ENCODE measurements at places on chromosomes 3 and 15.

GRCh38 chr3:13544293-13544831, 4.6 kb upstream of the FBLN2 start:
- peak; percentile 97 for DNase-seq

- no peak for DNase-seq
These were observed 28.6 kb downstream of the SLC27A2 start for GRCh38 chr15:50210462-50211157.

GRCh38 chr3:185786956-185787877, 37.6 kb downstream of the IGF2BP2 start:
- DNase-seq: no peak

DNA sequence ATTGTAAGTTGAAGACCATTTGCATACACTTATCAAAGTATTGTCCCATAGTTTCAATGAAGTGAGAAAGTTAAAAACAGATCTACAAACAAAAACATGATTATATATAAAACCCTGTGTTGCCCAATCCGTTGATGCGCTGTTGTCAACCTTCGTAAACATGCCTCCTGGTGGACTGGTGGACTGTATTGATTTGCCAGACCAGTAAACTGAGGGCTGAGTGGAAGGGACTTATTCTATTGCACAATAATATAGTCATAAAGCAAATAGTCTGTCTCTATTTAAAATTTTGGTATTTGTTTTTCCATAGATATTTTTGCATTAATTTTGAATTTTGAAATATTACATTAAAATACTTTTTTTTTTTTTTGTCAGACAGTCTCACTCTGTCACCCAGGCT, 102.5 kb downstream of the GAP43 start:
- no peak for DNase-seq

DNA sequence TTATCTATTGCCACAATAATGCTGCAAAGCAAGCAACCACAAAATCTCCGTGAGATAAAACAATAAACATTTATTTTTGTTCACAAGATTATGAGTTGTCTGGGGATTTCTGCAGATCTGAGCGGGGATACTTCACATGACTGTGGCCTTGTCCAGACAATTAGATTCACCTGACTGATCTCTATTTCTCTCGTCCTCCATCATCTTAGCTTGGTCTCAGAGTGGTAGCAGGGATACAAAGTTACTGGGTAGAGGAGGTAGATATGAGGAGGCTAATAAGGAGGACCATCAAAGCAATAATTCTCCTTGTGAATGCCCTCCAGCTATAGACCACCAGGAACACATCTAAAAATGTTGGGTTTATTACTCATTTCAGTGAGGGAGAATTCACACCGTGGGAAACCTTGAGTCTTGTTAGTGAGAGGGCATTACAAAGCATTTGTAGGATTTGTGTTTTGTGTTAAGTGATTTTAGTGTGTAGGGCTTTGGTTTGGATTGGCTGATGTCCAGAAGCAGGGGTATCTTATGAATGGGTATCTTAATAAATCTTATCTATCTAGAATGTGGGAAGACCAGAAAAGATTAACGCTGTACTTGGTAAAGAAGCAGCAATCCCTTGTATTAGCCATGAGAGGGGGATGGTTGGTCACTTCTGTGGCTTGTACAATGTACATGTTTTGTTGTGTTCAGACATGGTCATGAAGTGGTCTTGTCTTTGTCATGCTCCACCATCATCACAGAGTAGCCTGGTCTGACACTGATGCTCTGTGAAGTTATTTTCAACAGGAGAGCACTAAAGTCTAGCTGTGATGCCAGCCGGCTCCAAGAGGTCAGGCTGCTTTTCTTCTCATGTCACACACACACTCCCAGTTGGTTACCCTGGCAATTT, 287.6 kb upstream of the STT3B start:
- DNase-seq: no peak

GRCh38 chr3:16904423-16905417, 20.0 kb downstream of the PLCL2 start:
- no peak for DNase-seq

DNA sequence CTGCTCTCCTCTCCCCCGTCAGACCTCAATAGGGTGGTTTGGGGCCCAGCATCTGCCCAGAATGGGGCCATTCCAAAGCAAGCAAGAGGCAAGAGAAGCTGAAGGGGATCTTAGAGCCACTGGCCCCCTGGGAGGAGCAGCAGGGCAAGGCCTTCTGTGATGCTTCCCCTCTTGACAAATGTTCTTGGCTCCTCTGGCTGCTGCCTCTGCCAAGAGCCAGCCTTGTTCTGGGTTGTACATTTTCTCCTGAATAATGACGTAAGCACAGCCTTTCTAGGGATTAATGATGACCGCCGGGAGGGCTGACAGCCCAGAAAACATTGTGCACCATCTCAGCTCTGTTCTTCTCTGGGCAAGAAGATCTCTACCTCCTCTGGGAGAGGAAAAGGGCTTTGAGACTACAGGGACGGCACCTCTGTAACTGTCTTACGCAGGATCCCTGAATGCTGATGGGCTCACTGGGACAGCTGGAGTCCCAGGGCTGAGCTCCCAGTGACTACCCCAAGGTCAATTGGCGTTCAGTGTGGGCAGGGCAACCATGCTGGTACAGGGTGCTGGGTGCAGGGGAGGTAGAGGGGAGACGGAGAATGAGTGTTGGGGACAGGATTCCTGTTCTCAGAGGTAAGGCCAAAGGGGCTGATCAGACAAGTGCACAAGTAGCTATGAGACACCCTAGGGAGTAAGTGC, 253.3 kb downstream of the FAM43A start:
- DNase-seq: no peak

DNA sequence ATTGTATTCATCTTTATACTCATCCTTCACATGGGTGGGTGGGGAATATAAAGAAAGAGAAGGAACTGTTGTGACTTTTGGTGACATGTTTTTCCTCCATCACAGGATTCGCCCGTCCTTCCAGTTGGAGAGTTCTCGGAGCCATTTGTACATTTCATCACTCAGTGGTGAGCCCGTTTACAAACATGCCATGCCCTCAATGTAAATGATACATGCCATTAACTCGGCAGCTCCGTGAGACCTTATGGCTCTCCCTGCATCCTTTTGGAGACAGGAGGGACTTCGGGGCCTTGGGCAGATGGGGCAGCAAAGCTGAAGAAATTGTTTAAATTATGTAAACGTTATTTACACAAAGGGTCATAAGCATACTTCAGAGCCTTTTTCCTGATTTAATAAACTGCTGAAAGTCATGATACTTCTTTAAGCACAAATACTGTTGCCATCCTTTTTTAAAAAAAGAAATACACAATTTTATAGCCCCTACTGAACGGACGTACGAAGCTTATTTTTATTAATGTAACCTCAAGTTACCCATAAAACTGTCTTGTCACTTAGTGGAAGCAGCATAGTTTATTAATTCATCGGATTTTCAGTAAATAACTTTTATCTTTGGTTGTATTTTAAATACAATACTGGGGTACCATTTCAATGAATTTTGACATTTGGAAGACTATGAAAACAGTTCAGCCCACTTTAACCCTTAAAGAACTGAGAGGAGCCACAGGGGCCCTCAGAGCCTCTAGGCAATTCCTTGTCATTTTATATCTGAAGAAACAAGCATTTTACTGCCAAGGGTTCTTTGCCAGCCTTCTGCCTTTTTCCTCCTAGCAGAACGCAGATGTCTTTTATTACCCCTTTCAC, 55.6 kb upstream of the SKOR1 start:
- DNase-seq: no peak

- no peak for DNase-seq
These were observed 428 bp downstream of the LYSMD4 start for GRCh38 chr15:99732751-99733267.

DNA sequence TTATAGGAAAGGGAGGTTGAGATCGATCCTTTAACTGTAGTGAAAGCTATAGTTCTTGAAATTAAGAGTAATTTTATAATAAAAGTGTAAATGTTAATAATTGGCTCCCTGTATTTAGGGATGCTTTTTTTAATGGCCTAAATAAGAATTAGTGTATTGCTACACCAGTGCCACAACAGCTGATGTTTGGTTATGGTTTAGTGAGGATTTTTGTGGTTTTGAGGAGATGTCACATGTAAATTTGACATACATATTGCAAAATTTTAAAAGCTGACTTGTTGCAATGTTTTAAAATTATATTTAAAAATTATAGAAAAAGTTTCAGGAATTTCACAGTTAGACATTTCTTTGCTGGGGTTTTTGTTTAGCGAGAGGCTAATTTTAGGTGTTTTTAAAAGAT, 3.9 kb downstream of the TSC22D2 start:
- no peak for DNase-seq

DNA sequence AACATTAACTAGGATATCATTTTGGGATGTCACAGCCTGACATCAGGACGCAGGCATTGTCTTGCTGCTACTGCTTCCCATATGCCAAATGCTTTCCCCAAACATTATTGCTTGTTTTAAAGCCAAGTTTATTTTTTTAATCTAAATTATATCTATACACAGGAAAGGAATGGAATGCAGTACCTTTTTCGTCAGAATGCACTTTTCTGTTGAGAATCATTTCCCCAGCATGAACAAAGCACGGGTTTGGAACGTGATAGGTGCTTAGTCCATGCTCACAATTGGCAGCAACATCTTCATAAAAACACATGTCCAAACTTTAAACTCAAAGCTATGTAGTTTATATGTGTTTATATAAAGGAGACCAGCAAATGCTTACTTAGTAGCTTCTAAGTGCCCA, 26.1 kb downstream of the PXK start:
- DNase-seq: no peak

DNA sequence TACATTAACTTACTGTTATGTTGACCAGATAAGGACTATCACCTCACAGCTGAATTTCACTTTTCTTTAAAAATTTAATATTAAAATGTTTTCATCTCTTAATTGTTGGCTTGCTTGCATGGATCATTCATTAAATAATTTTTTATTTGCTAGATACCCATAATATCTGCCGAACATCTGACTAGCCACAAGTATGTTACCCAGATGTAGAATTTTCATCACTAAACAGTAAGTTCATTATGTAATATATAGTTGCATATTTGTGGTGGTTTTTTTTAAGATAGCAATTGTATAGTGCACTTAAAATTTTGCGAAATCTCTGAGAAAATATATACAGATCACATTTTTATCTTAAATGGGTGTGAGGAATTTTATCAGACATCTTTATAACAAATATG, 190.4 kb downstream of the MBNL1 start:
- no peak for DNase-seq

GRCh38 chr3:170475092-170475685, 56.5 kb downstream of the CLDN11 start:
- no peak for DNase-seq

- no peak for DNase-seq
These were observed 28.3 kb downstream of the AP3B2 start for GRCh38 chr15:82681371-82681770.

DNA sequence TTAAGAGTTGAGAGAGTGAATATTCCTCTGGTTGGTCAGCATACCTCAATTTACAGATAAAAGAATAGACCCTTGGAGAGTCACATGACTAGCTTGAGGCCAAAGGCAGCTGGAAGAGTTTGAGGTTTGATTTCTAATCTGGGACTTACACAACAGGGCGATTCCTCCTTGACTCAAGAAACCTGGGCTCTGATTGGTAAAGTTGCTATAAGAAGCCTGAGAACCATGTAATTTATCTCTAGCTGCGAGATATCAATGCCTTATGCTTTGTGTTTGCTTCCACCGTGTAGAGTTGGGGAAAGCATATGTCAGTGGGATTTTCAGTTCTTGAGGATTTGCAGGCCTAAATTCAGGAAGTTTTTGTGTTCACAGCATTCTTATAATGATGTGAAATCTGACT, 206.0 kb downstream of the KLHL25 start:
- DNase-seq: peak; percentile 23

- DNase-seq: no peak
These were observed 37.5 kb downstream of the GAP43 start for GRCh38 chr3:115660646-115661337.

GRCh38 chr3:14150491-14151230, 25.8 kb downstream of the TMEM43 start:
- no peak for DNase-seq

DNA sequence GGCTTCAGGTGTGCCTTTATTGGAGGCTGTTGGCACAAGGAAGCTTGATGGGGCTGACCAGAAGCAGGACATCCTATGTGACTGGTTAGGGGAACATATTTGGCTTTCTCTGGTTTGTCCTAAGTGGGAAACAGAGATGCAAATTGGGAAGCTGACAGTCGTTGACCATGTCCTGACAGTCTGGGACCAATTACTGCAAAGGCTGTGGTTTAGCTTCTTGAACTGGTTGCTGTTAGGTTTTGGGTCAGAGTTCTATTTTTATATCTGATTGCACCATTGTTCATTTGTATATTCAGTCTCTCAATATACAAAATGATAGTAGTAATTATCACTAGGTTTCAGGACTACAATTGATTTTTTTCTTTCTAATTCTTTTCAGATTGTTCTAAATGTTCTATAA, 36.8 kb downstream of the SNTN start:
- no peak for DNase-seq

DNA sequence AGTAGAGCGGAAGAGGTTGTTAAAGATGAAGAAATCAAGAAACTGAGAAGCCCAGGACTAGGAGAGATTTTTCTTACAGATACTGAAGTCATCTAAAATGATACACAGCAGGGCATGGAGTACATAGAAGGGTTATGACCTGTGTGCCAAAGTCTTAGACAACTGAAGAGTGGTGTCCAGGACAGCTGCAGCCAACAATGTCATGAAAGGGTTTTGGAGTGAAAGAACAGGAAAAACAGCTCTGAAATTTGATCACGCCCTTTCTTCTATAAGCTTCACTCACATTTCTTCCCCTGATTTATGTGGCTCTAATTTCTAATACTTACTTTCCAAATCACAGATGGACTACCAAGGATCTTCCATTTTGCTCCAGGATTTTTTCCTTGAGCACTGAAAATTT, 3.0 kb downstream of the CFAP20DC start:
- no peak for DNase-seq

GRCh38 chr3:16337856-16338540, 73.0 kb downstream of the OXNAD1 start:
- DNase-seq: no peak

DNA sequence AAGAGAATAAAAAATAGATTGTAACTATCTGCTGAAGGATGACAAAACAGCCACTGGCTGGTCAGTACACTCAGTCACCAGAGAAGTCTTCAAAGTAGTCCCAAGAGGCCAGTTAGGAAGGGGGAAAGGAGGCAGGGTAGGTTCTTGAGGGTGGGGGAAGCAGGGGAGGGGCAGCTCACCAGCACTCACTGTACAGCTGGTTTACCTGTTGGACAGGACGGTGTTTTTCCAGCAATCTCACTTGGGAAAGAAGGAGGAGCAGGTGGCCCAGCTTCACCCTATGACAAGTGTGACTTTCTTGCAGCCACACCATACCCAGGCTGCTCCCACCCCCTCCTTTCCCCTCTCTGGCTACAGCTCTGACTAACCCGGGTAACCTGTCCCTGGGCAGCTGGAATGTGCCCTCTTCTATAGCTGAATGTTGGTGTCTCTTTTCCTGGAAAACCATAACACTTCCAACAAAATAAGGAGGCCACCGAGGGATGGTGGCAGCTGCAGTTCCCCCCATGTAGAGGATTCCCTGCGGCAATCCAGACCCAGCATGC, 203.4 kb upstream of the NSMCE3 start:
- DNase-seq: no peak

- peak; percentile 80 for DNase-seq
These were observed 17.6 kb downstream of the ADAM10 start for GRCh38 chr15:58731756-58732535.
